ENCODE measurements at places on chromosomes 1 and 21.

- no peak for DNase-seq
Measured at GRCh38 chr1:226046240-226046639, 16.3 kb upstream of the H3-3A start.

DNA sequence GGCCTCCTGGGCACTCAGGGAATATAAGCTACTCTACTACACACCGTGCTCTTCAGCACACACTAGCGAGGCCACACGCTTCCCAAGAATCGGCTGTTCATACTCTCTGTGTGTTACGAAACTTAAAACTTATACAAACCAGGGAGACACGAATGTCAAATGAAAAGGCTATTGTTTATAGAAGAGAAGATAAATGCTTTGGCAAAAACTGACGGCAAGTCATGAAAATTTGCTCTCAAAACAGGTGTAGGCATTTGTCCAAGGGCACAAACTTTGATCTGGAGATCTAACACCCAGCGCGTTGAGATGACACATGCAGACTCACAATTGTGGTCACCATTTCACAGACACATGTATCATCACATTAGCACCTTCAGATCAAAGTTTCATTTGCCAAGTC is 46.1 kb downstream of the USP48 start:
- no peak for DNase-seq

- DNase-seq: peak; percentile 20
Measured at GRCh38 chr1:42420911-42421585, 34.8 kb downstream of the ZMYND12 start.

DNA sequence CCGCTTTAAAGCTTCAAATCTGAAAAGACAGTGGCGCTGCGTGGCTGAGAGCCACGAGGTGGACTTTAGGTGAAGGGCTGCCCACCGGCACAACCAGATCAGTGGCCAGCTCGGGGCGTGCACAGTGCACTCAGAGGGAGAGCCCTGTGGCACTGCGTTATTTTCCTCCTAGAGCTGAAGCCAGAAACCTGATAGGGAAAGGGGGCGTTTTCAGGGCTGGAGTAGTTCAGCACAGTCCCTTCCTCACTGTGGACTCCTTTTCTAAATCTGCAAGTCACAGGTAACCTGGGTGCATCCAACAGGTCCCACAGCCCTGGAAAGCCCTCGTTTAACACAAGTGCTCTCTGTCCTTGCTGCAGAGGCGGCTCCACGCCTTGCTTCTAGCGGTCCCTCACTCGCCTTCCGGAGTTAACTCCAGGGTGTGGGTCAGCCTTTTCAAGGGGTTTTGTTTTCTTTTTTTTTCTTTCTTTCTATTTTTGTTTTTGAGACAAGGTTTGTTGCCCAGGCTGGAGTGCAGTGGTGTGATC is 81.2 kb downstream of the GALNT2 start:
- no peak for DNase-seq

GRCh38 chr1:187384504-187384903 is 555.8 kb downstream of the PLA2G4A start:
- no peak for DNase-seq

GRCh38 chr1:88647749-88648415 is 36.2 kb upstream of the PKN2 start:
- DNase-seq: no peak

GRCh38 chr1:34267326-34267725 is 90.6 kb downstream of the C1orf94 start:
- no peak for DNase-seq

DNA sequence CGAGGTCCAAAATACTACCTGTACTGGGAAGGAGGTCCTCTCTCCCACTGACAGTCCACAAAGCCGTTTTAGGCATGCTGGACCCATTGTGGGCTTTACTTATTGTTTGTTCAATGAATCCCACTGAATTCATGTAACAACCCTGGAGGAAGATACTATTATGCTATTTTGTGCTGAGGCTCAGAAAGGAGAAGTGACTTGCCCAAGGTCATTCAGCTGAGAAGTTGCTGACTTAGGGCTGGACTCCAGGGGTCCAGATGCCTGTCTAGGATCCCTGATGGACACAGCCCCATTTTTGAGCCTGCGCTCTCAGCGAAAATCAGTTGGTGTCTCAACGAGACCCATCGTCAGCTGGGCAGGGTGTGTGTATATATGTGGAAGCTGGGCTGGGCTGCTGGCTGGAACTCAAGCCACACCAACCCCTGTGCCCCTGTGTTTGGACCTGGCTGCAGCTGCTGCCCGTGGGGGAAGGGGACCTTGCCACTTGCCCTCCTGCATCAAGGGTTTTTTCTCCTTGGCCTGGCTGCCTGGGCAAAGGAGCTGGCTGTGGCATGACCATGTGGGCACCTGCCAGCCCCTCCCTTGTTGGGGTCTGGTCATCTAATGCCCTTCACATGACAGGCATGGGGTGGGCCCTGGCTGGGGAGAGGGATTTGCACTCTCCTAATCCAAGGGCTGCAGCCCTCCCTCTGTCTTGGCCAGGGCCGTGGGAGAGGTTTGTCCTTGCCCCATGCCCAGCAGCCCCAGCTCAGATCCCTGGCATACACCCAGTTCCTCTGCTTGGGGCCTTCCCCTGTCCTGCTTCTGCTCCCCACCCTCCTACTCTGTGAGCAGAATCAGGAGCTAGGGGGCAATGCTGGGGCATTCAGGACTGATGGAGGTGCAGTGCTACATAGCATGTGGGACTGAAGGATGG is 15.0 kb downstream of the KCNQ4 start:
- no peak for DNase-seq

- DNase-seq: peak; percentile 37
Measured at GRCh38 chr1:69836971-69837636, 269.4 kb downstream of the LRRC7 start.

DNA sequence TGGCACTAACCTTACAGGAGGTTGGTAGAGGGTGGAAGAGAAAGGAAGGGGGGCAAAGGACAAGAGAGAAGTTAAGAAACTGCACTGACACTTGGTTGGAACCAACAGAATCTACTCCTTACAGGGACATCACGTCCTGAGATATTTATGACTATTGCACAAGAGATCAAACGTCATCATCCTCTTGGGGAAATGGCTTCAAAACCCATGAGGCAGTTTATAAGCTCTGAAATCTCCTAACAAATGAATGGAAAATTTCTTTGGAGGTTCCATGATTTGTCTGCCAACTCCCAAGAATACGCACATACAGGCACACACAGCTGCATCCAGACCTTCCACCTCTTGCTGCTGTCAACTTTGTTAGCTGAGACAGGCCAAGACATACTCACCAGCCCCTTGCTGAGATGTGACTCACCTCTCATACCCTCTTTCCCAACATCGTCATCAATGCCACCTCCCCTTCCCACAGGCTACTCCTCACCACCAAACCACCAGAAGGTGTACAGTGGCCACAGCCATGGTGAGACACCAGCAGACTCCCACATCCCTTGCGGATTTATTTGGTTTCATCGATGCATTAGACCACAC is 135.5 kb downstream of the SETD4 start:
- DNase-seq: peak; percentile 11

- no peak for DNase-seq
Measured at GRCh38 chr1:68147534-68148171, 84.7 kb downstream of the WLS start.

DNA sequence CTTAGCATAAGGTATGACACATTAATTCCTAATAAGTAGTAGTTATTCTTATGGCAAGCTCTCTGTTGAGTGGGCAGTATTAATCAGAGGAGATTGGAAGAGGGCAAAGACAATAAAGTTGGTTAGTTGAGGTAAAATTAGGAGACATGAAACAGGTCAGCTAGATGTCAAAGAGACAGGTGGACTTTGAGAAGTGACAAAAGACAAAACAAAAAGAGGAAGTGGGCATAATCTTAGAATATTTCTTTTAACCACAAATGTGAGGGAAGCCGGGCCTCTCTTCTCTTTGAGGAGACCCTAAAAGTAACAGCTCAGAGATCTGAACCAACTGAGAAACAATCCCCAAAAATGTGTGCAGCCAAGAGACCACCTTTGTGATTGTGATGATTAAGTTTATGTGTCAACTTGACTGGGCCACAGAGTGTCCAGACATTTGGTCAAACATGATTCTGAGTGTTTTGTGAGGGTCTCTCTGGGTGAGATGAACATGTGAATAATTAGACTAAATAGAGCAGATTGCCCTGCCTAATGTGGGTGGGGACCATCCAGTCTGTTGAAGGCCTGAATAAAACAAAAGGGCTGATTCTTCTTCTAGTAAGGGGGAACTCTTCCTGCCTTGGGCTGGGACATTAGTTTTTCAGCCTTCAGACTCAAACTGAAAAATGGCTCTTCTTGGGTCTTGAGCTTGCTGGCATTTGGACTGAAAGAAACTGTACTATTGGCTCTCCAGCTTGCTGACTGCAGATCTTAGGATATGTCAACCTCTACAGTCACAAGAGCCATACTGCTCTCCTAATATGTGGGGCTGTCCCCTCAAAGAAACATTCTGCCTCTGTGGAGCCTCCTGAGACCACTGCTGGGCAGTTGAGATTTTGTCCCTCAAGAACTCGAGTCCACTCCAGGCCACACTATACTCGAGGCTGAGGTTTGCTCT is 40.0 kb downstream of the FCRL5 start:
- DNase-seq: no peak

DNA sequence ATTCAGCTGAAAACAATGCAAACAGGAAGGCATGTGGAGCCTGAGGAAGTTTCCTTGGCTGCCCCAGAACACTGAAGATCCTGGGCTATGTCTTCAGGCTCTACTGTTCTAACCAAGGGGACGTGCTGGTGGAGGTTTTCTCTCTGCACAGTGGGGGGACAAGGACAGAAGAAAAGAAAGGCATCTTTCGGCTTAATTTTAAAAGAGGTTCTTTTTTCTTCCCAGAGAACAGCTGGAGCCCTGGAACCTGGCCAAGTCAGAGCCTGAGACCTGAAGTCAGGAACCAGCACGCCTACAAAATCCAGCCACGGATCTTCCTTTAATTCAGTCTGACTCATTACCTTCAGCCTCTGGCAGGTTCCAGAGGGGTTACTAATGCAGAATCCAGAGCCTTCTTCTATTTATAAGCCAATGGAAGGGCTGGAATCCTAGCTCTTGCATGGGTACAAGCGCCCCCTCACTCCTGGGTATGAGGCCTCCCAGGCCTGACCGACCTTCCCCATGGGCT is 19.8 kb downstream of the CTNNBIP1 start:
- DNase-seq: peak; percentile 79

- DNase-seq: no peak
Measured at GRCh38 chr1:53638360-53639035, 100.5 kb downstream of the GLIS1 start.

DNA sequence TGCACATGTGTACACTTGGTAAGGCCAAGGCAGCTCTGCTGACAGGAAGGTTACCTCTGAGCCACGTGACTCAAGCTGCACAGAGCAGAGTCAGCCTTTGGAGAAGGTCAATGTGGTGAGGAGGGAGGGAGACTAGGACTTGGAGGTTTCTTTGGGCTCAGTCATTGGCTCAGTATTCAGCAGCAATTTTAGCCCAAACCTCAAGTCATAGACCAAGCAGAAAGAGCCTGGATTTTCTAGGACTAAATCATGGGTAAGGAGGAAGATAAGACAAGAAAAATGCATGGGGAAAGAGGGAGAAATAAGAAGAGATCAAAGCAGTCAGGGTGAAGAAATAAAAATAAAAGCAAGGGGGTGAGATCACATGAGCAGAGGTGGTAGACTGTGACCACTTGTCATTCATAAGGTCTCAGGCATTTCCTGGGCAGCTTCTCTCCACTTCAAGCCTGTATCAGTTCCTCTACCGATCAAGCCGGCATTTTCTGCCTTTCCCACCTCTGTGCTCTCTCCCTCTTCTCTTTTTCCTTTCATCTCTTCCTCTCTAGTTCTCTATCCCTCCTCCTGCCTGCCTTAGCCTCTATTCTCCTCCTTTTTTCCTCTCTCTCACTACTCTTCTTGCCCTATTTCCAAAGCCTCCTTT is 51.7 kb upstream of the DUSP10 start:
- no peak for DNase-seq

DNA sequence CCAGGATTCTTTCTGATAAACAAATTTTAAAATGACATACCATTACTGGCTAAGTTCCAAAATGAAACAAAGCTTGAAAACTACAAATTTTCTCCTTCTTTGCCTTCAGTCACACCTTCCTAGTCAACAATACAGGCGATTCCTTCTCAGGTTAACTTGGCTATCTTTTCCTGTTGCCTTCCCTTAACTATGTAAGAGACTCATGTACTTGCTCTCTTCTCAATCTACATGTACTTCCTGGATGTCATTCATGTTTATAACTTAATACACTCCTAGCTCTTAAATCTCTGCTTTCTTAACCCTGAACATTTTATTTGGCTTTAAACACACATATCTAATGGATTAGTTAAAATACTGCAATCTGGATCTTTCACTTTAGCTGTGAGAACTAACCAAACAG is 97.0 kb downstream of the COQ8A start:
- DNase-seq: no peak

DNA sequence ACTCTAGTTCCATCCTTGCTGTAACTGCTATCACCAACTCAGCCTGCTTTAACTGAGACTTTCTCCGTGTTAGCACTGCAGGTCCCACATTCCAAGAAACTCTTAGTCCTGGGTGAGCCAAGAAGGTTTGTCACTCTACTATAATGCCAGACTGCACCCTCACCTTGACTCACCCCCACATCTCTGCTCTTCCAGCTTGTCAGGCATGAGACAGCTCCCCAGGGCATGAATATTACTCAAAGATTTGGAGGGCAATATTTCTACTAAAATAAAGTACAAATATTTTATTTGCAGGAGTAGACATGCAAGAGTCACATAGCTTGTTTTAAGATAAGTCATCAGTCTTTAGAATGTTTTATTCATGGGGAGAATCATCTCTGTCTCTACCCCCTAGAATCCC is 110.2 kb downstream of the MATN1 start:
- no peak for DNase-seq

GRCh38 chr1:218969006-218969405 is 204.7 kb upstream of the LYPLAL1 start:
- DNase-seq: peak; percentile 71

- peak; percentile 69 for DNase-seq
Measured at GRCh38 chr1:40897513-40897912, 35.4 kb upstream of the CITED4 start.

GRCh38 chr1:247500865-247501264 is 35.4 kb downstream of the OR2C3 start:
- DNase-seq: no peak

DNA sequence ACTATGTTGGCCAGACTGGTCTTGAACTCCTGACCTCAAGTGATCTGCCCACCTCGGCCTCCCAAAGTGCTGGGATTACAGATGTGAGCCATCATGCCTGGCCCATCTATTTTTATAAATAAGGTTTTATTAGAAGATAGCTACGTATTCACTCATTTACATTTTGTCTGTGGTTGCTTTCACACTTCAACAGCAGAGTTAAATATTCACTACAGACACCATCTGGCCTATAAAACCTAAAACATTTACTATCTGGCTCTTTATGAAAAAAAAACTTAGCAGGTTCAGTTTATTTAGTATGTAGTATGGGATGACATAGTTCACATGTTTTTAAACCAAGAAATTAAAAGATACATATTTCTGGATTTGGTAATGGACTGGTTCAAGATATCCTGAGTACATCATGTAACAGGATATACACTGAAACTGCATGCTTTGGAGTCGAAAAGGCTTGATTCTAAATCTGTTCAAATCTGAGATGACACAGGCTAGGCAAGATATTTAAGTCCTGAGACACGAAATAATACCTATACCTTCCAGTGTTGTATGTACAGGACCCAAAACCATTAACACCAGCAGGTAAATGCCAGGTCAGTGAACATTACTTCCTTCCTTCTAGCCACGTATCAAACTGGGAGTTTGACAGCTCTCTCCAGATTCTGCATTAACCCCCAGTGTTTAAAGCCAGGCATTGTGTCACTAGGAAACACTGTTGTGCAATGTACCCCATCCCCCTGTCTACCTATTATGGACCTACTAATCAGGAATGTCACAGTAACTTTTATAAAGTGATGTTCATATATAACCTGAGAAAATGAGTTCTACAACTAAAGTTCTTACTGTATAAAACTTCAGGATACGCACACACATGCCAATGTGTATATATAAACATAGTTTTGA is 54.3 kb upstream of the SDC3 start:
- DNase-seq: no peak

Data from adipocyte (in vitro differentiated cells).